ENCODE measurements at places on chromosomes 7 and 10.

DNA sequence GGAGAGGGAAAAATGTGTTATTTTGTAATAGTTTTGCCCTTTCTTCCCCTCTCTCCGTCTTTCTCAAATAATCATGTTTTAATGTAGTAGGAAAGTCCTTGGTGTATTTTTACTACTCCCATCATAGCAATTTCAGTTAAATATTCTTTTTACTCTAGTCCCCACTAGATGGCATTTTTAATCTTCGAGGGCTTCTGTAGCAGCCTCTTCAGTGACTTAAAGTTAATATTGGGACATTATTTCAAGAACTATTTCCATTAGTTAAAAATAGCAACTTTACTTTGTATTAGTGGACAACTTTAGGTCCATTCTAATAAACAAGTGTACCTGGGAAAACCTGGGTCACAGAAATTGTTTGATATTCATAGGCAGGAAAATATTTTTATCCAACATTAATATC lies 23.0 kb downstream of the EDRF1 start:
- no peak for DNase-seq

GRCh38 chr10:49139846-49140195 lies 6.0 kb upstream of the FAM170B start:
- DNase-seq = no peak

- no peak for DNase-seq
Observed at GRCh38 chr7:155844526-155844925, 32.3 kb upstream of the SHH start.

- no peak for DNase-seq
Observed at GRCh38 chr7:158816995-158817394, 12.3 kb downstream of the ESYT2 start.

DNA sequence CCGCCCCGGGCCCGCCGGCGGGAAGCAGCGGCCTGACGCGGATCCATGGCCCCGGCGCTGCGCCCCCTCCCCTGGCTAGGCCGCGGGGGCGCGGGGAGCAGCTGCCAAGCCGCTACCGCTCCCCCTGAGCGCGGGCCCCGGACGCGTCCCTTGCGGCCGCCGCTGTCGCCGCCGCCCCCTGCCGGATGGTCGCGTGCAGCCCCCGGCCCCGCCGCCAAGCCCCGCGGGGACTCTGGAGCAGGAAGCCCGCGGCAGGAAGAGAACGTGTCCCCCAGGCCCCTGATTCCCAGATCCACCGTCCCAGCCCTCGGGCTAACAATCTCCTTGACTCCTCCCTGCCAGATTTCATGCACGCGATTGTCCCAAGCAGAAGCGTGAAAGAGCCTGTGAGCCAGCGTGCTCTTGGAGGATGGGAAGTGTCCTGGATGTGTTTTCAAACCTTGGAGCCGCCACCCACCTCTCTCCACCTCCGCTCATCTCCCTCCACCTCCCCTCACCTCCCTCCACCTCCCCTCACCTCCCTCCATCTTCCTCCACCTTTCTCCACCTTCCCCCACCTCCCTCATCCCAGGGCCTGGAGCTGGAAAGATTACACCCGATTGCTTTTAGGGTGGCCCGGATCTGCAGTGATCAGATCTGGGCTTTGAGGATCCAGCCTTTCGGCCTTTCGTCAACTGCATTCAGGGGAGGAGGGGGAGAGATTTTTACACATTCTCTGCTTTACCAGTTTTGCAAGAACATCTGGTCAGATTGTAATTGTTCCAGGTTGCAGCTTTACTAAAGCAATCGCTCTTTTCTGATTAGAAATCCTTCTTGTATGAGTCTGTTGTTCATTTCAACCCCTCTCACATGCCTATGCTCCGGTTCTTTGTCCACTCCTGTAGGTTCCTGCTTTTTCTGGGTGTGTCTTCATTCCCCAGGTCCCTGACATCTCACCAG lies 570 bp upstream of the PRTFDC1 start:
- DNase-seq = peak; percentile 21

DNA sequence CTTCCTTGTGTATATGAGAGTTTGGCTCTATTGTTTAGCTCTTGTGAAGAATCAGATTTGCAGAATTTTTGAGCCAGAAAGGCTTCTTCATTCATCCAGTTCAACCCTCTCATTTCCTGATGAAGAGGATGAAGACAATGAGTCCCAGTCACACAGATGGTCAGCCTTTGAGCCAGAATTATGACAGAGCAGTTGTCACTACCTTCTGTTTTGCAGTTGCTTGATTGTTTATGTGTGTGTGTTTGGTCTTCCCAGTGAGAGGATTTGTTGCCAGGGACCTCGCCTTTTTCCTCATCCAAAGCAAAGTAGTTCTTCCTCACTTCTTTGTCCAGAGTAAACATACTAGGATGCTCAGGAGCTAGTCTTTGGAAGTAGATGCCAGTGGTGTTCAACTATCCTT lies 15.6 kb downstream of the MDFIC start:
- DNase-seq = no peak

GRCh38 chr7:28755255-28755654 lies 202.9 kb downstream of the TRIL start:
- no peak for DNase-seq

GRCh38 chr7:340200-340937 lies 50.4 kb downstream of the FOXL3 start:
- DNase-seq = no peak

- no peak for DNase-seq
Observed at GRCh38 chr10:105658696-105659095, 1017.6 kb downstream of the SORCS3 start.

- no peak for DNase-seq
Observed at GRCh38 chr7:109215341-109215740, 645.7 kb downstream of the DNAJB9 start.

Measured in activated CD4-positive, alpha-beta T cell treated with anti-CD3 and anti-CD28 coated beads, Interleukin-2, amount 50 U/mL, for 16 hours (primary cell).